ENCODE measurements at places on chromosomes 5 and 9.

GRCh38 chr5:17829456-17829855, 195.2 kb downstream of the TAF11L14 start:
- no peak for DNase-seq

- no peak for DNase-seq
Measured at GRCh38 chr5:96377167-96377566, 55.9 kb downstream of the PCSK1 start.

DNA sequence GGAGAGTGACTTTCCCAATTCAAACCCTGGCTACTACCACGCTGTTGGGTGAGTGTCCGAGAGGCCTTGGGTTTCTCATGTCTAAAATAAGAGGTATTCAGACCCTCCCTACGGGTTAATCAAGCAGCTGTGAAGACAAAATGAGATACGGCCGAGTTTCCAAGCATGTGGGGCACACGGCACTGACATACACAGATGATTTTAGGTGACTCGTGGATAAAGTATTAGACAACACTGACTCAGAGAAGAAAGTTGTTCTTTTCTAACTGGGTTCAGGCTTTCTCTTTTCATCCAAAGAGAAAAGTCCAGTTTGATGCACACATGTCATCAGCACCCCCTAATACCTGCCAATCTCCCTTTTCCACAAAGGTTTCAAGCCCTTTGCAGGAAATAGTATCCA, 15.6 kb downstream of the FOXI1 start:
- peak; percentile 43 for DNase-seq

GRCh38 chr5:112787261-112787660, 49.6 kb downstream of the APC start:
- no peak for DNase-seq

GRCh38 chr9:5416953-5417352, 20.8 kb downstream of the PLGRKT start:
- DNase-seq = no peak

GRCh38 chr5:131276072-131276471, 12.2 kb downstream of the CDC42SE2 start:
- no peak for DNase-seq

DNA sequence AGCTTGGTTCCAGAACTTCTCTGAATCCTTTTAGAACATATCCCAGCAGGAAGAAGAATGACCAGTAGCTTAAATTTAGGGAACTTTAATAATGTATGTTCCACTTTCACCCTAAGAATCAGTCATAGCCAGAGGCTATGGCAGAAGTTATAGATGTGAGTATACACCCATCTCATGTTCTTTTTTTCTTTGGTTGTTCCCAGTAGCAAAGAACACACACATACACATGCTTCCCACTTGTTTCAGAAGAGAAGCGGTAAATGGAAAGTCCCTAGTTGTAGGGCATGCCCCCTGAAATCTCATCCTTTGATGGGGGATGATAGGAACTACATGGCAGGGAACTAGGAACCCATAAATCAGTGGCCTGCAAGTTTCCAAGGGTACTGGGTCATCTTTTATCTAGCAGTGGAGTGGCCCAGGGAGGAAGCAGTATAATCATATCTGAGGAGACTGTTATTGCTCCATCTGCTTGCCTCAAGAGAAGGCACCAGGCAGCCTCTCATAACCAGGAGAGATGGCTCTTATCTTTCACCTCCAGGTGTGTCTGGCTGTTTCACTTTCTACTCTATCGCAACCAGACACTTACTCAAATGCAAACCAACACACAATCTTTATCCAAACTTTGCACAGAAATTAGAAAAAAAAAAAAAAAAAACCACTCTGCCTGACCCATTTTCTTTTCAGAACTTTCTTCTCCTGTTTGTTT, 109.5 kb downstream of the SNCAIP start:
- DNase-seq = no peak

DNA sequence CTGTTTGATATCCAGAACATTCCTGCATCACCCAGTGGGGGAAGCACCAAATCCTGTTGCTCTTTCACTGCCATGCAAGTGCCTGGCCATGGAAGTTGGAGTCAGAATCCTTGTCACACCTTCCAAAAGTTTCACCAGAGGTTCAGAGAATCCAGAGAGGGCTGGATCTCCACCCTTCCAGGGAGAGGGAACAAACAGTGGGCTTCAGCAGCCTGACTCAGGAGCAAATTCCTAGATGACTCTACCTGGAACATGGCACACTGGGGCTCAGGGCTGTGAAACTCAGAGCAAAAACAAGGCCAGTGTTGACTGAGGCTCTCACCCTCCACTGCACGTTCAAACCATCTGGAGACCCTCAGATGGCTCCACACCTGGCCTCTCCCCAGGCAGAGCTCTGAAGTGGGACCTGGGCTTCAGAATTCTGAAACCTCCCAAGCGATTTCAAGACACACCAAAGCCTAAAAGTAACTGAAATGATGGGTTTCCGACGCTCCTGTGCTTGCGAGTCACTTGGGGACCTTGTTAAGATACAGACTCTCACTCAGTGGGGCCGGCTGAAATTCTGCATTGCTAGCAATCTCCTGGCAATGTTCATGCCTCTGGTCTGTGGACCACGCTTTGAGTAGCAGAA, 205.9 kb downstream of the AUH start:
- no peak for DNase-seq

- DNase-seq = no peak
Measured at GRCh38 chr9:90773617-90774016, 28.0 kb upstream of the SYK start.

DNA sequence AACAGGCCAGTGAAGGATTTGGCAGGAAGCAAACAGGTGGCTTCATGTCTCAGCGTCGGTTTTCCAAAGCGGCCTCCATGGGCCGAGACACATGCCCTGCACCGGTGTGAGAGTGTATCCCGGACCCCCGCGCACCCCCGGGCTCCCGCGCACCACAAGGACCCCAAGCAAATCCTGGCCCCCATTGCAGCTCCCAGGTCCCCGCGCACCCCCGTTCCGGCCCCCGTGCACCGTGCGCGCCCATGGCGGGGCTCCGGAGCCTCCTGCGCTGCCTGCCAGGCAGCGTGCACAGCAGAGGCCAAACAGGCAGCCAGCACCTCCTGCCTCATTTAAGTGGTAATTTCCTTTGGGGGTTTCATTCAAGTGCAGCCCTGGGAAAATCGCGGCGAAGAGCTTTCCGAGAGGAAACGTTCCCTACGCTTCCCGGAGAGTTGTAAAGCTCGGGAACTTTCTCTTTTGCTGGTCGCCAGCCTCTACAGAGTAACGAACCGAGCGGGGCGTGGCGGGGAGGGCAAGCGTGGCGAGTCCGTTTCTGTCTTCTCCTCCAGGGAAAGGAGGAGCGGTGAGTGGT, 145.5 kb upstream of the SLC24A2 start:
- peak; percentile 62 for DNase-seq

- no peak for DNase-seq
Measured at GRCh38 chr5:113330533-113331208, 104.1 kb downstream of the TSSK1B start.

DNA sequence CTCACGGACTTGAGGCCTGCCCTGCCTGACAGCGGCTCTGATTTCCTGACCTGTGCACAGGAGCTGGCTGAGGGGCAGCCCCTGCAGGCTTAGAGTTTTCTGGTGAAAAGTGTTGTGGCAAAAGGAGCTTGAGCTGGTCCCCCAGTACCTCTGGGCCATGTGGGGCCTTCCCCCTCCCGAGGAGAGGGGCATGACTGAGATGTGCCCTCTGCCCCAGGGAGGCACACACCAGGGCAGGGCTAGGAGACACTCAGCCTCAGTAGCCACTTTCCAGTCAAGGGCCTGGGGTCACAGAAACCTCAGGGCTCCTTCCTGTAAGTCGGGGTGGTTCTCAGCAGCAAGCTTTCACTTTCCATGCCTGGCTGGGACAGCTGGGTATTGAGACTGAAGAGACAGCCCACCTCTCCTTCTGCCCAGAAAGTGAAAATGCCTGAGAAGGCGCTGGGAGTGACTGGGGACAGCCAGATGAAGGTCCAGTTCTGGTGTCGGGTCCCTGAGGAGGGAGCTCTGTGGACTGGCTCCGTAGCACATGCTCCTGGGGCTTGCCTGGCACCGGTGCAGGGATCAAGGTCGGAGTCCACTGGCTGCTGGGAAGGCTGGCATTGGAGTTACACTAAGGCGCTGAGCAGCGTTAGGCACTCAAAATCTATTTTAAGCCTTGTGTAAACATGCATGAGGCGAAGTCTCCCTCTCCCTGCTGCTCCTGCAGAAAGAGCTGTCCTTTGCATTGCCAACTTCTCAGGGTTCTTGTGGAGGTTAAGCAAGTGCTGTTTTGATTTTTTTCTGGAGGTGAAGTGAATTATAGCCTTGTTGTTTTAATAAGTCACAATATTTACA, 394.9 kb downstream of the GADD45G start:
- no peak for DNase-seq

DNA sequence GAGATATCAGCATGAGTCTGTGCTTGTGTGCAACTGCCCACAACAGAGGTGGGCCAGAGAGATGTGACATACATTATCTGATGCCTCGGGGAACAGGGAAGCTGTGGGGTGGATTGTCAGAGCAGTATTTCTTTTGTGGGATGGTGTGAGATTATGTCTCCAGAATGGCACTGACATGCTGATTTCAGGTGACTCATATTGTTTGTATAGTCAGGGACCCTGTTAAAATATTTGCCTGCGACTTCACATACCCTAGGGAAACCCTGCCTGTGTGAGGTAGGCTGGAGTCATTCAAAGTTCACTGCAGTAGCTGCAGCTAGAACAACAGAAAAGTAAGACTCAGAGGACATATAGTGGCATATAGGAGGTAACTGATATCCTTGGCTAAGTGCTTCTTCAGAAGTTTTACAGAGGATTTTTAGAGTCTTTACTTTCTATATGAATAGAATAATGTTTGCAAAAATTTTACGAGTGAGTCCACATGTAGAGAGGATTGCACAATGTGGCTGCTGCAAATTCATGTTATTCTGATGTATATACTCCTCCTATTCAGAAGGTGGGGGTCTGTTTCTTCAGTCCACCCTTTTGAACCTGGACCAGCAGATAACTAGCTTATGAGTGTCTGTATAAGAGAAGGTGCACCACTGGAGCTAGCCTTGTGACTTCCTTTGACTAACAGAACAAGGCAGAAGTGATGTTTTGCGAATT, 89.3 kb downstream of the MACIR start:
- DNase-seq = peak; percentile 70

DNA sequence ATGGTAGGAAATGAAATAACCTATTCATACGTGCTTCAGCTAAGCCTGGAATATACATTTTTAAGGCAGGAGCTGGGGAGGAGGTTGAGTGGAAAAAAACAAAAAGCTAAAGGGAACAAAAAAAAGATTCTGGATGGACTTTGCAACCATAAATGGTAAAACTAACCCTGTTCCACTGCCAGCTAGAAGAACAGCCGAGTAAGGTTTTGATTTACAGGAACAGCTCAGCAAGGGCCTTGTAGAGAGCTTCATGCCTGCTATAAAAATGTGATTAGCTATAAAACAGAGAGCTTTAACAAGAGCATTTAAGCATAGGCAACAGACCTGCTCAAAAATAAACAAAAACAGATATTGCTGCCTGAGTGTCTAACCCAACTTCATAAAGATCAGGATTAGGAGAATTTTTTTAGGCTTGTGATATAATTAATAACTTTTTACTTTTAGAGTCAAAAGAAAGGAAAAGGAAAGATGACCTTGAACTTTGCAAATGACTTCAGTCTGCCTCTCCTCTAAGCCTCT, 194.8 kb downstream of the FBXL7 start:
- no peak for DNase-seq

- no peak for DNase-seq
Measured at GRCh38 chr5:155309021-155309746, 295.6 kb downstream of the KIF4B start.
